Stimulated activated CD4-positive, alpha-beta T cell treated with anti-CD3 and anti-CD28 coated beads, Interleukin-2, amount 100 ng/mL, for 24 hours (primary cell): ENCODE measurements at places on chromosomes 6 and 20.

GRCh38 chr6:168938546-168938945, 315.1 kb downstream of the THBS2 start:
- DNase-seq: no peak

DNA sequence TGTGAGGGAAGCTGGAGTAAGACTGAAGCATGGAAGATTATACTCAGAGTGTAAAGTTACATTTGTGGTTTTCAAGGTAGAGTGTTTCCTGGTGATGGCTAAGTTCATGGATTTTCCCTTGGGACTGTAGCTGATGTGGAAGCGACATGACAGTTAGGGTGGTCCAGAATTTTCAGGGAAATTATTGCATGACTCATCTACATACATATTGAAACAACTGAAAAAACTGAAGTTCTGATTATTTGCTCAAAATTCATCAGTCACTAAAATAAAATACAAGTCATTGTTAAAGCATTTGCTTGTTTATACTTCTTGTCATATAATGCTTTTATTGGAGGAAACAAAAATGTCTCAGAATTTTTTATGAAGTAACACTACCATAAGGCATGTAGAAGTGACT, 700.0 kb downstream of the RFPL4B start:
- DNase-seq: no peak

GRCh38 chr6:141510803-141511202, 621.9 kb upstream of the GJE1 start:
- no peak for DNase-seq

DNA sequence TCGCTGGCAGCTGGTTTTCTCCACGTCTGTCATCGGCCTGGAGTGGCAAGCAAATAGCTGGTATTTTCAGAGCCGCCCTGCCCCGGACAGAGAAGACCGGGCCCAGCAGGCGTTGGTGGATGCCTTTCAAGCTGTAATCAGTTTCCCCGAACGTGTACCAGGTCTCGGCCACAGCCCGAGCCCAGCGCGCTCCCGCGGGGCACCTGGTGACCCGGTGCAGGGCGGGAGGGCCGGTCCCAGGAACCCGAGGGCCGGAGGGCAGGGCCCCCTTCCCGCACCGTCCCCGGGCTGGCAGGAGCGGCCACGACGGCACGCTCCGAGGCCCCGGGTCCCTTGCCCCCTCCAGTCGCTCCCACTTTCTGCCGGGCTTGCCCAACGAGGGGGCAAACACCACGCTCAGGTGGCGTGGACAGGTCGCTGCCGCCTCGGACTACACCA, 348 bp upstream of the PYGB start:
- DNase-seq: peak; percentile 28

DNA sequence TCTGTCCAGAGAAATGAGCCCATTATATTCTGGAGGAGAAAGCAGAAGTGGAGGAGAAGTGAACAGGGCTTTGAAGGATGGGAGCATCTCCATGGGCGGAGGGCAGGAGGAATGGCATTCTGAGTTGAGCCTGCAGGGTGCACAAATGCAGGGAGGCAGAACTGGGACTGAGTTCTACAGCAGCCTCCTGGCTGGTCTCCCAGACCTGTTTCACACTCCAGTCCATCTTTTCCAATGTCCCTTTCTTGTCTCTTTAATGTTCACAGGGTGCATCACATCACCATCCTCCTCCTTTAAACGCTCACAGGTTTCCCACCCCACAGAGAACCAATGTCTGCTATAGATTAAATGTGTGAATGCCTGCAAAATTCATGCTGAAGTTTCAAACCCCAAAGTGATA, 302.9 kb downstream of the PTPRT start:
- DNase-seq: no peak

- DNase-seq: no peak
Observed at GRCh38 chr20:37741055-37741454, 47.2 kb downstream of the CTNNBL1 start.
